ENCODE measurements at places on chromosomes 2 and 18.

DNA sequence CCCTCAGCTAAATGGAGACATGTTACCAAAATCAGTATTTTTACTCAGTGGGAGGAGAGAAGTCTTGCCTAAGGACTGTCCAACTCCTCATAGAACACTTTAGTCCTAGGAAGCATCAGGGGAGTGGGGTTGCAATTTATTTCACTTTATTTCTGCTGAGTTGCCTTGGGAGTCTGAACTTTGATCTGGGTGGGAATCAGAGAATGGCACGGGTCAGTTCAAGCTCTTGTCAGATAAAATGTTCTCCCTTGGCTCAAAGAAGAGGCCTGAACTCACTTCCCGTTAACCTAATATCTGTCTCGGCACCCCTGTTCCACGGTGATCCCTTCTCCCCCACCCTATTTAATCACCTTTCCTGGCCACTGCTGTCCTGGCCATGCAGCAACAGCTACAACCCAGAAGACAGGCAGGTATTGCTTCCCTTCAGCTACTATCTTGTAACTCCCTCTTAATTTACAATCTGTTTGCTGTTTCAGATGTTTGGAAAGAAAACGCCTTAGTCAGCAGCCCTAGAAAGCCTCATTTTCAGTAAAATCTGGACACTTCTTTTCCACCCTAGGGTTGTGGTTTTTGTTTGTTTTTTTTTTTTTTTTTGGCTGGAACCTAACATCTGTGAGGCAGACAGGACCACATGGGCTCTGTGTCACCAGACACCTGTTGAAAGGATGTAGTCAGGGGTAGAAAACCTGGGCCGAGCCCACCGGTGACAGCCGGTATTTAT is 52.5 kb downstream of the SERTAD2 start:
- DNase-seq: no peak

GRCh38 chr18:5772306-5773105 is 122.8 kb downstream of the TMEM200C start:
- no peak for DNase-seq

- no peak for DNase-seq
Observed at GRCh38 chr2:169275696-169276444, 86.5 kb downstream of the LRP2 start.

DNA sequence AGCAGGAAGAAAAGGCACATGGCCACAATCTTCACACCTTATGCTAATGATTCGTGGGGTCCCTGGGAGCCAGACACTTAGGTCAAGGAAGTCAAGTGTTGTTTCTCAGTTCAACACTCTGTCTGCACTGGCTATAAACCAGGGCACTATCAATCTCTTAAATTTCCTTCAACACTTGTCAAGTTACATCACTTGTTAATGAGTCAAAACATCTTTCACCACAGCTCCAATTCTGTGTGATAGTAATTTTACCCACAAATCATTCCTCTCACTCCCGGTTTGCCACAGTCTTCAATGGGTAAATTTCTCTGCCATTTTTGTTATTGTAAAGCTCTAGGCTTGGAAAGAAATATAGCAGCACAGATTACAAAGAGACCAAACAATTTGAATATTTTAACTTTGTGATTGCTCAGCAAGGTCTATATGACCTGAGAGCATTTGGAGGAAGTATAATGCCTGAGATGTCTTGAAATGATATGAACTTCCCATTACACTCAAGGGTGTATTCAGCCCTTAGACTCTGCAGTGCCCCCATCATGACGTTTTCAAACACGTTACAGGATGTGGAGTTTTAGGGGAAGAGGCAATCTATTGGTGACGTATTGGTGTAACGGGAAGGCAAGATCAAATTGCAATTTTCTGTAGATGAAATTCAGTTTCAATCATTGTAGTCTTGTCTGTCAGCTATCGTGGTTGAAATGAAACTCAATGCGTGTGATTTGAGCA is 78.7 kb downstream of the ICOS start:
- no peak for DNase-seq

DNA sequence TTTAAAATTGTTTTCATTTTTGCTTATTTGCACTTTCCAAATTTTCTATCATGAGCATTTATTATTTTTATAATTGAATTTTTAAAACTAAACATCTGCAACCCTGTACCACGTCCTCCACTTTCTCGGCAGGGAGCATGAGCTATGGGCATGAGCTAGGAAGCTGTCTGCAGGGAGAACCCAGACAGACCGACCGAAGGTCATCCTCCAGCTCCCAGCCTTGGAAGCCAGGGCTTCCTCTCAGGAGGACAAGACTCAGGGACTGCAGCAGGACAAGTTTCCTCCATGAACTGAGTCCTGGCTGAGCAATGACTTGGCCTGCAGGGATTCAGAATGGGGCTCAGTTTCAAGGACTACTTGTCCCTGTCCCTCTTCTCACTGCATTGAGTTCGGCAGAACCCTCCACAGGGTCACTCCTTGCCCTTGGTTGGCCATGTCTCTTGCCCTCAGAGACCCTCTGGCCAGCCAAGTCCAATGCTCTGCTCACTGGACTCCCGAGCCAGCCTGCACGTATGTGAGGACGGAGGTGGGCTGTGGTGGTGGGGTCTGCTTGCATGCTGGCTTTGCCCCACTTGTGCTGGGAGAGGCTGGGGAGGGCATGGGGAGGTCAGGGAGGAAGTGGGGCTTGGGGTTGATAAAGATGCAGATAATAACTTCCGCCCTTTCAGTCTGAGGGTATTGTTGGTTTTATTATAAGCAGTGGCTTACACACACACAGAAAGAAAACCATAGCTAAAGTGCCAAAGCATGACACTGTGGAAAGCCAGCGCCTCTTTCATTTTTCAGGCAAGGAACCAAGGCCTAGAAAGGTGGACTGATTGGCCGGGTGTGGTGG is 6.6 kb downstream of the NMUR1 start:
- DNase-seq: no peak

- DNase-seq: no peak
Observed at GRCh38 chr18:76258209-76258608, 236.8 kb downstream of the ZNF516 start.

GRCh38 chr2:210873631-210874030 is 317.2 kb downstream of the CPS1 start:
- DNase-seq: no peak

DNA sequence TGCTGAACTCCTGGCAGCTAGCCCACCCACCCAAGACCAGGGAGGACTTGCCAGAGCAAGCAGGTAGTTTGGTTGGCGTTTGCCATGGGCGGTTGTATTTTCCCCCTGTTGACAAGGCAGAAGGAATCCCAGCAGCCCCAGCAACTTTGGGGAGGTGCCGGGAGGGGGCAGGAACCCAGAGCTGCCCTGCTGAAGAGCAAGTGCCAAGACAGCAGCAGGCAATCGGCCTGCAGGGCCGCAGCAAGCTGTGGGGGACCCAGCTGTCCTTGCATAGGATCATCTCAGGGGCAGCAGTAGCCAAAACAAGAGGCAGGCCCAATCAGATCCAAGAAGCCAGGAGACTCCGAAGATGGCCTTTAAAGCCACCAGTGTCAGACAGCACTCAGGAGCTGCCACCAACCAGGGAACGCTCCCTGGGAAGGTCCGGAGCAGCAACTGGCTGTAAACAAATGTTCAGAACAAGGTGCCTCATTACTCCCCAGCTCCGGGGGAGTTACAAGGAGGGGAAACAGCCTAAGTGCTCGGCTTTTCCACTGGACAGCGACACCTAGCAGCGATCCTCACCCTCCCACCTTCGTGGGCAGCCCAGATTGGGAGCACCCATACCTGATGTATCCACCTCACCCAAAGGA is 2.1 kb downstream of the ST8SIA5 start:
- DNase-seq: no peak

- no peak for DNase-seq
Observed at GRCh38 chr2:207975921-207976320, 49.4 kb downstream of the PLEKHM3 start.

DNA sequence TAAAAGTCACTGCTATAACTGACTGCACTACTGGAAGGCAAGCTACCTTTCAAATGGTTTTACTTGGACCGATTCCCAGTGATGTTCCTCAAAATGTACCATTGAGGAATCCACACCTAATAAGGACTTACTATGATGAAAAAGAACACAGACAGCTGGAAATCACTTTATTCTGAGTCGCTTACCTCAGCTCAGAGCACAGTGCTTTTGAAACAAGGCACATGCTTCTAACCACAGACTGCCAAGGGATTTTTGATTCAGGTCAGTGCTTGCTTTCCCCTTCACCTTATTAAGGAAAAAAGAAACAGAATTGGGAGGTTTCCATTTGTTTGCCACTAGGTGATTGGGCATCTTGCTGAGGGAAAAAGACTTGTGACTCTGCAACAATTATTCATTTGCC is 707.5 kb upstream of the FSHR start:
- DNase-seq: no peak

All from keratinocyte (primary cell).